ENCODE measurements at places on chromosomes 4 and X.

- DNase-seq, result no peak
These were observed 54.7 kb upstream of the RBM47 start for GRCh38 chr4:40684404-40684803.

DNA sequence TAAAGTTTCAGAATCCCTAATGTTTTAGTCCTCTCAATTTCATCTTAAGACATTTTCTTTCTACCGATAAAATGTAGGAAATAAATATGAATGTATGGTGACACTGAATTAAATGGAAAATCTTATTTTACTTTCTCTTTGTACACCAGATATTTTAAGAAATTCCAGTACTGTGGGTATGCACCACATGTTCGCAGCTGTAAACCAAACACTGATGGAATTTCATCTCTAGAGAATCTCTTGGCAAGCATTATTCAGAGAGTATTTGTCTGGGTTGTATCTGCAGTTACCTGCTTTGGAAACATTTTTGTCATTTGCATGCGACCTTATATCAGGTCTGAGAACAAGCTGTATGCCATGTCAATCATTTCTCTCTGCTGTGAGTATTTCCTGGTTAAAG lies 26.9 kb downstream of the C4orf46 start:
- DNase-seq, result no peak

- peak; percentile 45 for DNase-seq
These were observed 93.3 kb downstream of the ANXA3 start for GRCh38 chr4:78644744-78645330.

- DNase-seq, result no peak
These were observed 11.8 kb downstream of the RBM47 start for GRCh38 chr4:40617872-40618271.

DNA sequence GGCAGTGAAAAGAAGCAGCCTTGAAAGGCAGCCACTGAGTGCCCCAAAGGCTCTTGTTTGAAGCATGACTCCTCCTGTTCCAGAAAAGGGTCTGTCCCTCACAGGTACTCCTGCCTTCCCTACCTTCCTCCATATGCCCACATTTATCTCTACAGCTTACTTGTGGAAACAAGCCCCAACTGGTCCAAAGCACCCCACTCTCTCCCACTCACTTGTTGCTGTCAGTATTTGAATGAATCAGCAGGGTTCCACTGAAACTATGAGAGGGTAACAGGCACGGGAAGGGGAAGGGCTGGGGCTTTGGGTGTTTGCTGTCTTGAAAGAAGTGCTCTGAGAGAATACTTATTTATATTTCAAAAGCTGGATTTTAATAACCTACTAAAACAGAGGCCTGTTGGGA lies 34.9 kb downstream of the GPR143 start:
- no peak for DNase-seq

- DNase-seq, result no peak
These were observed 60.2 kb downstream of the MTMR1 start for GRCh38 chrX:150753357-150753756.

DNA sequence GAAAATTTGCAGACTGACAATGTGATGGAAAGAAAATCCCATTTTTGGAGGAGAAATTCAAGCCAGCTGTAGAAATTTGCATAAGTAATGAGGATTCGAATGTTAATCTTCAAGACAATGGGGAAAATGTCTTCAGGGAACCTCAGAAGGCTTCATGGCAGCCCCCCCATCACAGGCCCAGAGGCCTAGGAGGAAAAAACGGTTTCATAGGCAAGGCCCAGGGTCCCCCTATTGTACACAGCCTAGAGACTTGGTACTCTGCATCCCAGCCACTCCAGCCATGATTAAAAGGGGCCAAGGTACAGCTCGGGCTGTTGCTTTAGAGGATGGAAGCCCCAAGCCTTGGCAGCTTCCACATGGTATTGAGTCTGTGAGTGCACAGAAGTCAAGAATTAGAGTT lies 303.6 kb upstream of the PCDH7 start:
- DNase-seq, result no peak

Data from GM04503 (cell line).